Stimulated activated CD8-positive, alpha-beta memory T cell treated with anti-CD3 and anti-CD28 coated beads, Interleukin-15, amount 100 ng/mL, for 48 hours (primary cell): ENCODE measurements at places on chromosomes 7 and 10.

DNA sequence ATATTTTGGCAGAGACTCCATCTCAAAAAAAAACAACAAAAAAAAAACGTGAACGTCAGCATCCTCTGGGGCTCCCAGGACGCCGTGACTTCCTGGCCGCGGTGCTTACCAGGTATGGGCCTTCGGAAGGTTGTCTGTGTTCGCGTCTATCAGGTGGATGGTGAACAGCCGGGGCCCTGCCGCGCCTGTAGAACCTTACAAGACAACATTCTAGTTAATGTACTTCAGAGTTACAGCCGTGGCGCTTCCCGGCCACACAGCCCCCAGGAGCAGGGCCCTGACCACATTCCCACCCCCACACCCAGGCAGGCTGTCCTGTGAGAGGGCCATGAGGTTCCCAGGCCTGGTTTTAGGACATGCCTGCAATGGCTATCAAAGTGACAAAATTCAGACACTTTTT is 111.0 kb downstream of the SMURF1 start:
- no peak for DNase-seq

GRCh38 chr10:121601458-121601857 is 3.2 kb upstream of the FGFR2 start:
- no peak for DNase-seq

- no peak for DNase-seq
Measured at GRCh38 chr7:157670490-157671357, 333.9 kb downstream of the DNAJB6 start.

DNA sequence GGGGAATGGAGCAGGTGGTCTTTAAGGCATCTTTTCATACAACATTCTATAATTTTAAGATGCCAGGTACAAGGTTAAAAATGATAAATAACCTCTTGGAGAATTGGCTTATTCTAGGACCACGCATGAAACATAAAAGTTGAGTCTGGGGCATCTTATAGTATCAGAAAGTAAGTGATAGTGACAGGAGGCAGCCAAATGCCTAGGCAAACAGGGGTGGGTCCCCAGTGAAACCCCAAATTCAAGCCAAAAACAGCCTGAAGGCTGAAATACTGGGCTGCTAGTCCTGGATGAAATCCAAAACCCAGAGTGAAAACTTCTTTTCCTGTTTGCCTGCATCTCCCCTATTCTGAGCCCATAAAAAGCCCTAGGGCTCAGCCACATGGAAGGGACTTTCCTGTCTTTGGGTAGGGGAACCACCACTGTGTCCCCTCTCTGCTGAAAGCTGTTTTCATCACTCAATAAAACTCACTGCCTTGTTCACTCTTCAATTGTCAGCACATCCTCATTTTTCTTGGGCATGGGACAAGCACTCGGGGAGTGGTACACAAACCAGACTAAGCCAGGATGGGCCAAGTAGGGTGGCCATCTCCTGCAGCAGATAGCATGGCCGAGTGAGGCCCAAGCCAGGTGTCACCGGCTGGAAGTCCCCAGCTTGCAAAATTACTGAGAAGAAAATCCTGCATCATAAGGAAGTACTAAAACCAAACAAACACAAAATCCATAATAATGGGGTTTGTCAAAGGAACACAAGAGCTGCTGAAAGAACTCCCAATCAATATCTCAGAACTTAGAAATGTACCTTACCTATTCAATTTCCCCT is 241.6 kb upstream of the GALNT17 start:
- no peak for DNase-seq

GRCh38 chr10:123620621-123621020 is 45.5 kb upstream of the GPR26 start:
- DNase-seq: no peak

DNA sequence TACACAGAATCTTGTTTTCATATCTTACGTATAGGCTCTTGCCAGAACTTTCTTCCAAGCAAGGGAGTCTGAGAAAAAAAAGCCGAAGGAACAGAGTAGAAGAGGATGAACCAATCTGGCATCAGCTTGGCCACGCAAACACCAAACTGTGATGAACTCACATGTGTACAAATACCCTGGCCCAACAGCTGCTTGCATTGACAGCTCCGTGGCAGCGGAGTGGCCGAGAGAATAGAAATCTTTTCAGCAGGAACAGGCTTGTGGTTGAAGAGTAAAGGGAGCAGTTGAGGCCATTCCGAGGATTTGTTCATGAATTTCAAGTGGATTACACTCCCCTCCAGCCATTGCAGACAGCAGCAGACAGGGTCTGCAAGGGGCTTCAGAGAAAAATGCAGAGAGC is 173.8 kb upstream of the PLXNA4 start:
- DNase-seq: no peak

GRCh38 chr7:32259931-32260596 is 189.9 kb upstream of the PDE1C start:
- no peak for DNase-seq

DNA sequence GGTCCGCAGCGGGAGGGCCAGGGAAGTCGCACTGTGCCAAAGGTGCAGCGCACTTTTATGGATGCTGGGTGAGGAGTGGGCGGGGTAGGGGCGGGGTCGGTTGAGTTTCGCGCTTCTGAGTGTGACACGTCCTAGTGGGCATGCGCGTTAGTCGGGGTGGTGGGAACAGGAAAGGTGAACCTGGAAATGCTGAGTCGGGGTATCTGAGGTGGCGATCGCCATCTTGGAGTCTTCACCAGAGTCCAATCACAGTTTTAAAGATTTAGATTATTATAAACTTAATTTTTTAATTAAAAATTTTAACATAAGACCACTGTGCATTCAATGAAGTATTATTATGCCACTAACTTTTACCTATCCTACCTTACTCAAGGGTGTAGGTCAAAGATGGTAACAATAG is 45.7 kb downstream of the ZNF138 start:
- DNase-seq: no peak

- DNase-seq: no peak
Measured at GRCh38 chr7:141737118-141737835, 881 bp upstream of the SSBP1 start.

DNA sequence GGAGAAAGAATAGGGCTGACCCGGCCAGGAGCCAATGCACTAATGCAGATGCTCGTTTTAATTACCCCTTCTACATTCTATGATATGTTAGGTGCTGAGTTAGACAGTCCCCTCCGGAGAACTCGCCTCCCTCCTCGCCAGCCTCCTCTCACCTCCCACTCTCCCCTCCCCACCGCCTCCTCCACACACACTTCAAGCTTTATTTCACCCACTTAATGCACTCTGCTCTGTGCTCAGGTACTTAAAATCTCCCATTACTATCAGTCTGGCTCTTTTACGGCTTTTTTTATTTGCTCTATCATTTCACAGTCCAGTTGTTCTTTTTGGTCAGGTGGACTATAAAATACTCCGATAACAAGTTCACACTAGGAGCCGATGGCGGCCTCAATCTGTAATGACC is 231.6 kb downstream of the TEX36 start:
- no peak for DNase-seq

- no peak for DNase-seq
Measured at GRCh38 chr10:84540022-84540616, 211.7 kb downstream of the CCSER2 start.

GRCh38 chr7:12281038-12281437 is 69.9 kb downstream of the TMEM106B start:
- DNase-seq: no peak

- DNase-seq: no peak
Measured at GRCh38 chr7:130151591-130152492, 53.4 kb downstream of the TMEM209 start.

DNA sequence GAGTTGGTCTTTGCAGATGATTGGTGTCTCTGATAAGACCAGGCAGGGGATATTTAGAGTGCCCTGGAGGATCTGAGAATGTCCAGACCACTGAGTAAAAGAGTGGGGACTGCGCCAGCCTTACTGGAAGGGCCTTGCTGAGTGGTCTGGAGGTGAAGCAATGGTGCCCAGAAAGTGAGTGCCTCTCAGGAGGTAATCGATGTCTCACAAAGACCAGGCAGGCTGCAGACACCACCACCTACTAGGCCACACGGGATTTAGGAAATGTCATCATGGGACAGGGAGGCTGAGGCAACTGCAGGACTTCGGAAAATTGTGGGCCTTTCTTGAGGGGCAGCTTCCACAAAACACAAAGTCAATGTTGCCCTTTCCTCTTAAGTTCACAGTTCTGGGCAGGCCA is 57.2 kb upstream of the STEAP1B start:
- DNase-seq: no peak
